Stimulated activated naive CD8-positive, alpha-beta T cell treated with anti-CD3 and anti-CD28 coated beads, Interleukin-15, amount 100 ng/mL, for 72 hours (primary cell): ENCODE measurements at places on chromosomes 13 and 19.

DNA sequence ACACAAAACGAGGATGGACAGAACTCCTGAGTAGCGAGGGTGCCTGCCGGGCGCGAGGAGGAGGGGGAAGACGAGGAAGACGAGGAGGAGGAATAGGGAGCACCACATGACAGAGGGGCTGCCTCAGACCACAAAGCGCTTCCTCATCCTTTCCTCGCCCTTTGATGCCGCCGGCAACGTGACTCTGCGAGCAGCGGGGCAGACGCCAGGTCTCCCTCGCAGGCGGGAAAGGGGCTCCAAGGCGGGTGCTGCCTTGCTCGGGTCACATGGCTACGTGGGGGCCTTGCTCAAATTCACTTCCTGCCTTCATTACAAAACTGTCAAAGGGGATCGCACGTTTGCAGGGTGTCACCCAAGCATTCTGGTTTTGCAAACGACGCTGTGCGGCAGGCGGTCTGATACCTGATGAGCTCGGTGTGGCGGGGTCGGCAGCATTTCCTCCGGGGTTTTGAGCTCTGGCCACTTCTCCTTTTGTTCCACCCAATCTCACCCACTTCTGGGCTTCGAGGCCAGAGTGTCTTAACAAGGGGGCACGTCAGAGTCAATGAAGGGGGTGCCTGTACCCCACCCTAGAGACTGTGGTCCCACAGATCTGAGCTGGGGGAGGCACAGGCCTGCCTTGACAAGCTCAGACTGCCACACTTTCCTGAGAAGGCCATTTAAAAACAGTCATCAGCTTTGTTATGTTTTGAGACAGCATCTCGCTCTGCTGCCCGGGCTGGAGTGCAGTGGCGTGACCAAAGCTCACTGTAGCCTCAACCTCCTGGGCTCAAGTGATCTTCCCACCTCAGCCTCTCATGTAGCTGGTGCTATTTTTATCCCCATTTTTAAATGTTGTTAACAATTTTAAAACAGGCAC lies 14.9 kb downstream of the MAP2K2 start:
- peak; percentile 72 for DNase-seq

GRCh38 chr19:22807061-22807835 lies 23.3 kb upstream of the ZNF99 start:
- no peak for DNase-seq

DNA sequence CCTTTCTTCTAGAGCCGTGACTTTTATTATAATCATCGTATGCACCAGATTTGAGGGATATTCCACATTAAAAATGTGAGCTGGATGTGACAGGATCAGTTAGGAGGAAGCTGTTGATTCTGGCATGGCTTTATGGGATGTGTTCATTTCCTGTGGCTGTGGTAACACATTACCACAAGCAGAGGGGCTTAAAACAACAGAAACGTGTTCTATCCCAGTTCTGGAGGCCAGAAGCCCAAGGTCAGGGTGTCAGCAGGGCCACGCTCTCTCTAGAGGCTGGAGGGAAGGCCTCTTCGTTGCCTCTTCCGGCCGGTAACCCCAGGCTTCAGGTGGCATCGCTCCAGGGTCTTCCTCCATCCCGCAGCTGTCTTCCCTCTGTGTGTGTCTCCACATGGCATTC lies 14.5 kb downstream of the MED25 start:
- DNase-seq, result no peak

DNA sequence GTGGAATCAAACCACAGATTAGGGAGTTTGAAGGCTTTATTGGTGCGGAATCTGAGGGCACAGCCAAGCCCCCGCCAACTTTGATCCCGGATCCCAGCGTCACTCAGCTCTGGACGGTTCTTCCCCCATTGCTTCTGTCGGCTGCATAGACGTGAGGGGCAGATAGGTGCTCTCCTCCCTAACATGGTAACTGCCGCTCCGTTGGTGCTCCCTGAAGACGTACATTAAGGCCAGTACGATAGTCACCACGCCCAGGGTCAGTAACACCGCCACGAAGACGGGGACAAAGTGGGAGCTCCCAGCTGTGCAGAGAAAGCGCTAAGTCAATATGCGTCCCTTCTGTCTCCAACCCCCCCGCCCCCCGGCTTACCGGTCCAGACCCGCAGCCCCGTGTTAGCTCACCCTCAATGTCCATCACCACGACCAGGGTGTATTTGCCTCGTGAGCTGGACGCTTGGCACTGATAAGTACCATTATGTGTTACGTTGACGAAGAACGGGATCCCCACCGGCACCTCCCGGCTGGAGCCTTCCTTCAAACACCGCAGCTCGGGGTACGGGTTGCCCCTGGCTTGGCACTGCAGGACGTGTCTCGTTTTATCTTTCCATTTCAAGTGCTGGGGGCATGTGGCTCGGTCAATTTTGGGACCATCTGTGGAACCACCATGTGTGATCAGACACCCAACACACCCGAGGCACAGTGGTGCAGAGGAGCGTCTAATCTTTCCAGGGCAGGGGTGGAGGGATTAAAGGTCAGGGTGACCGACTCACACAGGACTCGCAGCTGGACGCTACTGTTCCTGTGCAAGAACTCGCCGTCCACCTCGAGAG lies 644 bp upstream of the RAVER1 start:
- no peak for DNase-seq

GRCh38 chr13:104466016-104466415 lies 1399.8 kb upstream of the SLC10A2 start:
- no peak for DNase-seq

DNA sequence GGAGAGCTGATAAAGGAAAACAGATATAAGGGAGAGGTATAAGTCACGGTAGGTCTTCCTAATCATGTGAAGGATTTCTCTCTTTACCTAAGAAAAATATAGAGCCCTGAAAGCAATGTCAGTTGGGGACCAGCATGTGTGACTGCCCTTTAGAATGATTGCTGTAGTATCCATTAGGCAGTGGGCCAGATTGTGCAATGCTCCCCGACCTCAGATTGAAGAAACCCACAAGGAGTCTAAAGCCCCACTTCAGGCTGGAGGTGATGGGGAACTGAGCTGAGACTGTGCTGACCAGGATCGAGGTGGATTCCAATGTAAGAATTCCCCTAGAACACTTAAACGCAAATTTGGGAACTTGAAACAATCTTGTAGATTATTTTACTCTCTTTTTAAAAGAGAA lies 614.4 kb downstream of the LIG4 start:
- DNase-seq, result no peak

GRCh38 chr19:5321851-5322681 lies 18.5 kb downstream of the PTPRS start:
- DNase-seq, result peak; percentile 41

DNA sequence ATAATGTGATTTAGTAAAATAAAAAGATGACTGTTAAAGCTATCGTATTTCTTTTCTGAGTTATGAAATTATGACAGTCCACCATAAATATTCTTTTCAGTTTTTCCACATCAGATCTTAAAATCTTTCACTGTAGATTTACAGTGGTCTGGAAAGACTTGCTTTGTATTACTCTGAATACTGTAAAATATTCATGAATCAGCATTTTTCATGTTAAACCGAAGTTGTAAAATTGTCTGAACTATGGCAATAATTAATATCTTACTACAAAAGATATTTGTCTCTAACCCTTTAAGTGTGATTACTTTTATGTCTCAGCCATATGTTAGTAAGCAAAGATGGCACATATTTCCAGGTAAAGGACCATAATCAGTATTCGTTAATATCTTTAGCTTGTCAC lies 1397.2 kb upstream of the PCDH9 start:
- DNase-seq, result no peak

GRCh38 chr13:73235385-73235784 lies 176.6 kb downstream of the KLF5 start:
- DNase-seq, result no peak

DNA sequence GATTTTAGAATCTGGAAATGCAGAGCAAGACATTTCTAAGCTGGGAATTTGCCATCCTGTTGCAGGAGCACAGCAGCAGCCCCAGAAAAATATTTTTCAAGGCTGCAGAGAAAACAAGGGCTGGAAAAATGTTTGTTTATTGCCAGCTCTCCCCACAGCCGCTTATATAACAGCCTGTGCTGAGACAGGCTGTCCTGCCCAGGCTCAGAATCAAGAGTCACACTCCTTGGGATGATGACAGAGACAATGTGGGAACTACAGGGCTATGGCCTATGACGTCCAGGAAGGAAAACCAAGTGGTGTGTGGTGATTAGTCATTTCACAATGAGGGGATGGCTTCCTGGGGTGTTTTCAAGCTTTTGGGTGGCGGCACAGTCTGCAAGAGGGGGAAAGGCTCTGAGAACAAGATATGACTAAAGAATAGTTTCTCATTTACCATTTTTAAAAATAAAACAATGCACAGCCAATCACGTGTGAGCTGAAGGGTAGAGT lies 136.3 kb upstream of the SERP2 start:
- peak; percentile 69 for DNase-seq
